ENCODE measurements at places on chromosomes 7 and 10.

DNA sequence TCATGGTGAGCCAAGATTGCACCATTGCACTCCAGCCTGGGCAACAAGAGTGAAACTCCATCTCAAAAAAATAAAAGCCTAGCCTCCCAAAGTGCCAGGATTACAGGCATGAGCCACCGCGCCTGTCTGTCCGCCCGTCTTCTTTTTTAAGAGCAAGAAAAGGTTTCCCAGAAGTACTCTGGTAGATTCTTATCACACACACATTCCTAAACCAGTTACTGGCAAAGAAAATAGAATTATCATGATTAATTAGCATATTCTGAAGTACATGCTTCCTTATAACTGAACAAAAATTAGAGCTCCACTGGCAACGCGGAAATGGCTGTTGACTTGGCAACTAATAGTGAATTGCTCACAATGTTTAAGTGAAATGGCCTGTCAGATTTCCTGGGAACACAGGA, 87.0 kb downstream of the ADK start:
- DNase-seq, result no peak

DNA sequence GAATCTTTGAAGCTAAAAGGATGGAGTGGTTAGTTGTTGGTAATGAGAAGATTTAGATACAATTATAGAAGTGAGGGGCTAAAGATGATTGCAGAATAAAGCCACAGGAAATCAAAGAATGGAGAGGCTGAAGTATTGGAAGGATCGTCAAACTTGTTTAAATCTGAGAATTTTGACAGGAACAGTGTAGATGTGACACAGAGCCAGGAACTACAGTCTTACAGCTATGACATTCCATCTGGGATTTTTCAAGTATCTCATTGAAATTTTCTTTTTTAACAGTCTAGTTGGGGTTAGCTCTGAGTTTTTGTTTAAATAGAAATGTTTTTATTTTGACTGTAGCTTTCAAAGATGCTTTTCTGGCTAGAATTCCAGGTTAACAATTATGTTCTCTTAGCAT, 181.4 kb downstream of the NRG3 start:
- DNase-seq, result no peak

- DNase-seq, result no peak
Observed at GRCh38 chr10:51651063-51651462, 48.3 kb downstream of the CSTF2T start.

GRCh38 chr7:107931740-107932515, 40.9 kb downstream of the DLD start:
- DNase-seq, result no peak

DNA sequence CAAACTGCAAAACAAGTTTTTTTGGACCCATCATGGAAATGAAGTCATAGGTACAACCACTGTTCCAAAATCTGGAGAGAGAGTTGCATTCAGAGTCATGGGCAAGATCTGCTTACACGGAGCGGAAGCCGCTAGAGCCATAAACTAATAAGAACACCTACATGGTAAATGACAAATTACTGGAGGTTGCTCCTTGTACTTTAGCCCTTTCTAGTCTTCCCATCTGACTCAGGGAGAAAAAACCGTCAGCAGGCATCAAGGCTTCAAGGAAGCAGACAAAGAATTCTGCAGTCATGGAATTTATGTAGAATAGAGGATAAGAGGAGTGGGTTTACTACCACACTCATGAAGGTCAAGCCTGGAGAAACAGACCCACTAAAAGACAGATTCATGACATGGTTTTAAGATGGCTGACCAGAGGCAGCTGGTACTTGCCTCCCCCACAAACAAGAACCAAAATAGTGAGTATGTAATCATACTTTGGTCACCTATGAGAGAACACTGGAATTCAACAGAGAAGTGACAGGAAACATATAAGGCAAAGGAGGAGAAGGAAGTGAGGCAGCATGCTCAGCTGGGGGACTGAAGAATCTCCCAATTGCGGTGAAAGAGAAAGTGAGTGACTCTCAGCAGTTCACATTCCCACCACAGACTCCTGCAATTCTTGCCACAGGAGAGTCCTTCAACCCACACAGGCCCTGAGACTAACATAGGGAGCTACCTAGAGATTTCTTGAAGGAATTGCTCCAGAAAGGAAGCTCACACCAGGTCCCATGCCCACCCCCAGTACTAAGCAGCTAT, 42.4 kb upstream of the ASAH2 start:
- DNase-seq, result no peak

DNA sequence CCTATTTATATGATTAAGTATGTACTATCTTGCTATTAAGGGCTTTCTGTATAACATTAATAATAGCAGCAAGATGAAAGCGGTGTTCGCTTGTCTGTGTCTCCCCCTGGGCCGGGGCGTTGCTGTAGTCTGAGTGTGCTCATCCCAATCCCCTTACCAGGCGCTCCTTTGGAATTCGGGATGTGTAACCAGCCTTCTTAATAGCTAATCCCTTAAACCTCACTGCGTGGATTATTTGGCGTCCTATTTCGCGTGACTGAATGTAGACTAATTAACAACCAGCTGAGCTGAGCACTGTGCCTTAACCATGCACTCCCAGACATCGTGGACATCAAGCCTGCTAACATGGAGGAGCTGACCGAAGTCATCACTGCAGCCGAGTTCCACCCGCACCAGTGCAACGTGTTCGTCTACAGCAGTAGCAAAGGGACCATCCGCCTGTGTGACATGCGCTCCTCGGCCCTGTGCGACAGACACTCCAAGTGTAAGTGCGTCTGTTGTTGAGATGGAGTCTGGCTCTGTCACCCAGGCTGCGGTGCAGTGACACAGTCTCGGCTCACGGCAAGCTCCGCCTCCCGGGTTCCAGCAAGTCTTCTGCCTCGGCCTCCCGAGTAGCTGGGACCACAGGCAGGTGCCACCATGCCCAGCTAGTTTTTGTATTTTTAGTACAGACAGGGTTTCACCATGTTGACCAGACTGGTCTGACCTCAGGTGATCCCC, 36.6 kb downstream of the BNIP3 start:
- no peak for DNase-seq

Measured in C1 segment of cervical spinal cord (tissue), 14 donors.